Spinal cord (tissue), 10 donors: ENCODE measurements at places on chromosomes 2 and 18.

- DNase-seq: no peak
Measured at GRCh38 chr2:212032032-212032431, 506.6 kb downstream of the ERBB4 start.

- DNase-seq: no peak
Measured at GRCh38 chr2:42132191-42132965, 36.8 kb upstream of the EML4 start.

DNA sequence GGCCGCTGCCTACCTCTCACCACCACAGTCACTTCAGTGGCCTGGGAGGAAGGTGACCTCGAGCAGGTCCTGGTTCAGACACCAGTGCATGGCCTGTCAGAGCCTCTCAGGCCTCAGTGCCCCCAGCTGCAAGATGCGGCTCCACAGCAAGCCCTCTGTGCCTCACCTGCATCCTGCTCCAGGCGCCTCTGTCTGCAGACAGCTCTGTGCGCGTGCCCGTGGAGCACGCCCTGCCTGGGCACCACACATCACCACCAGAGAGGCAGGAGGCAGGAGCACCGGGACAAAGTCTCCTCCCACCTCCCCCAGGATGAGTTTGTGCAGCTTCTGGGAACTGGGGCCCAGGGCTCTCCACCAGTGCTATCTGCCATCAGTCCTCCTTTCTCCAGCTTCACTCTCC lies 98.7 kb downstream of the TFCP2L1 start:
- no peak for DNase-seq

GRCh38 chr2:98412751-98413458 lies 31.8 kb upstream of the INPP4A start:
- peak; percentile 28 for DNase-seq
